Fibroblast of lung (primary cell): ENCODE measurements at places on chromosomes 5 and 9.

DNA sequence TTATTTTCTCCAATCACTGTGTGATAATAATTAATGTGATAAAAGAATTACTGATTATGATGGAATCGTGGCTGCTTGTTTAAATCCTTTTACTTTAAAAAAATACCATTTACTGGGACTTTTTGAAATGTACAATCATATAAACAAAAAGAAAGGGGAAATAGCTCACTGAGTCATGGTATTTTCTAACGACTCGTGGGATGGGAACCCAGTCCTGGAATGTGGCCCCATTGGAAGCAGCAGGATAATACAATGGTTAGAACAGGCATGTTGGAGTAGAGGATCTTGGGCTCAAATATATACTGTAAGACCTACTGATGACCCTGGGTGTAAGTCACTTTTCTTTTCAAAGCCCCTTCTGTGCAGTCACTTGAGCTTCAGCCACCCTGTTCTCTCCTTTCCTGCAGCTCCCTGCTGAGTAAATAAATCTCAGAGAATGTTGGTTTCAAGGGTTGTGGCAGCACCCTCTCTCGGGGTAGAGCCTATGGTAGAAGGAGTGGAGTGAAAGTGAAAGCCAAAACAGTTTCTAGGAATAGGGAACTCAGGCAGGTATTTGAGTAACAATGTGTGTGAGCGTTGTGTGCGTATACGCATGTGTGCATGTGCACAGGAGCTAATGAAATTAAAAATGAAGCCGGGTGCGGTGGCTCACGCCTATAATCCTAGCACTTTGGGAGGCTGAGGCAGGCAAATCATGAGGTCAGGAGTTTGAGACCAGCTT, 40.8 kb upstream of the LARP1 start:
- DNase-seq, result peak; percentile 29

GRCh38 chr5:154485096-154485491, 7.1 kb upstream of the HAND1 start:
- no peak for DNase-seq

DNA sequence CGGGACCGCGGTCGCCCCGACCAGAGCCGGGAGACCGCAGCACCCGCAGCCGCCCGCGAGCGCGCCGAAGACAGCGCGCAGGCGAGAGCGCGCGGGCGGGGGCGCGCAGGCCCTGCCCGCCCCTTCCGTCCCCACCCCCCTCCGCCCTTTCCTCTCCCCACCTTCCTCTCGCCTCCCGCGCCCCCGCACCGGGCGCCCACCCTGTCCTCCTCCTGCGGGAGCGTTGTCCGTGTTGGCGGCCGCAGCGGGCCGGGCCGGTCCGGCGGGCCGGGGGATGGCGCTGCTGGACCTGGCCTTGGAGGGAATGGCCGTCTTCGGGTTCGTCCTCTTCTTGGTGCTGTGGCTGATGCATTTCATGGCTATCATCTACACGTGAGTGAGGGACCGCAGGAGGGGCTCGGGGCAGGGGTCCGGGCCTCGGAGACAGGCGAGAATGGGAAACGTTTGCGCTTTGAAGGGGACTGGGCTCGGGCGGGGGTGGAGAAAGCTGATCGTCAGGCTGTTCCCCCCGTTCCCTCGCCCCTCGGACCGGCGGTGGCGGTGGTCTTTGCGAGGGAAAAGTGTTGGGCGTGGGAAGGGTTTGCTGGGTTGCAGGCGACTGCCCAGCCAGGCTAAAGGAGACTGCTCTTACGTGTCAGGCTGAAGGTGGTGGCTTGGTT, 457 bp downstream of the UGCG start:
- peak; percentile 32 for DNase-seq

- DNase-seq, result no peak
Observed at GRCh38 chr9:25889661-25890060, 211.4 kb upstream of the TUSC1 start.

DNA sequence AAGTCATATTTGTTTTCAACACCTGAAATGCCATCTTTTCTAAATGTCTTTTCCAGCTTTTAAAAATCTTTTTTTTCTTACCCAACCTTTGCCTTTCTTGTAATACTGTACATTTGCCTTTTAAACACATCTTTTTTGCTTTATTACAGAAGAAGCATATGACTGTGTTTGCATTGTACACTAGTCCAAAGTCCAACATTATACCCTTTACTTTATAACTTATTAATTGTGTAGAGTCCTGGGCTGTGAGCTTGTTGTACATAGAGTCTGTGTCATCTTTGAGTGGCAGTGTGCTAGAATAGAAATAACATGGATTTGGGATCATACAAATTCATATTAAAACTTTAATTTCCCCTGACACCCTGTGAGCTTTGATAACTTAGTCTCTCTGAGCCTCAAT, 23.7 kb downstream of the CWC27 start:
- no peak for DNase-seq

GRCh38 chr9:130633336-130634190, 30.8 kb upstream of the PRDM12 start:
- no peak for DNase-seq
